SK-MEL-5 (cell line): ENCODE measurements at places on chromosomes 3 and 15. TPM values are rescaled to one million over a fixed set of nuclear protein-coding genes. Genes with fewer than 3 reads are reported as not detected.

DNA sequence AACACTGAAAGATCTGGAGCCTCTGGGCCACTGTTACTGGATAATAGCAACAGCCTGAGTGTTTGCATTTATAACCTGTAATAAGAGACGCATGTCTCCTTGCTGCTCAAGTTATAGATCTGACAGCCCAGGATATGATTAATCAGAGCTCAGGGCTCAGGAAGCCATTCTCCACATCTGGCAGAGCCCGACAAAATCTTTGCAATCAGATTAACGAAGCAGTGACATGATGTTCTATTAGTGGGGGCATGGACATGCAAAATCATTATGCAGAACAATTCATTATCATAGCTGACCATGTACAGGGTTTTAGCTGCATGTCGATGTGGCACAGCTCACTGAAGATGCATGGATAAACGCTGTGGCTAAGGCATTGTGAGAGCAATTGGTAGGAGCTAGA, 730.3 kb downstream of the ZNF385D start:
- no peak for DNase-seq

GRCh38 chr3:184538666-184539431, 22.7 kb upstream of the EPHB3 start:
- no peak for DNase-seq

- no peak for DNase-seq
Observed at GRCh38 chr3:156659260-156659659, 15.1 kb upstream of the TIPARP start.

The CLDN18 gene
- not detected in 2 replicates for total RNA-seq
